ENCODE measurements at places on chromosomes 3 and 15.

DNA sequence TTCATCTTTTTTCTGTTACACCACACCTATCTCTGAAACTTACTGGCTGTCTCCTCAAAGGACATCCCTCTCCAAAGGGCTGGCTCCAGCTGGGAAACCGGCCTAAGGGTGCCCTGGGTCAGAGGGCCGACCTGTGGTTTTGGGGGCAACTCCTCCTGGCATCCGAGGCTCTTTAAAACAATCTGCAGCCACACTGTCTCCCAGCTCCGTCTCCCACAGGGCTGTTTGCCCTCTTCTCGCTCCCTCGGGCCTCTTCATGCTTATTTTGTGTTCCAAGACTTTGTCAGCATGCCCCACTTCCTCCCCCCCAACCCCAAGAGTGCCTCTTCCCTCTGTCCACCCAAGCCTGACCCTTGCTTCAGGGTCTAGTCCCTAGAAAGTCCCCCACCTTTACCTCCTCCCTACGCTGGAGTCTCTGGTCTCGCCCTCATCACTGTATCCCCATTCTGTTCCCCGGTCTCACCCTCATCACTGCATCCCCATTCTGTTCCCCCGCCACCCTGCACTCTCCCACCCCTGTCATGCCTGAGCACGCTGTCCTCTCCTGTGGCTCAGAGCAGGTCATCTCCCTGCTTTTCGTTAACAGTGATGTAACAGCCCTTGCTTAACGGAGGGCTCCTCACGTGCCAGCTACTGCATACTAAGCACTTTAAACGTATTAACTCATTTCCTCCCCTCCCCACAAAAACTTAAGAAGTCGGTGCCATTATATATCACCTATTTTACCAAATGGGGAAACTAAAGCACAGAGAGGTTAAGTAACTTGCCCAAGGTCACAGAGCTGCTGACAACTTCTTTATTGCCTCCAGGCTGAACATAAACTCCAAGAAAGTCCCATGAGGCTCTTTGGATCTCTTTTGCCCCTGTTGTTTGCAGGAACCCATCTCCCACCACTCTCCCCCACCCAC, 1.1 kb upstream of the CSK start:
- no peak for DNase-seq

- no peak for DNase-seq
Observed at GRCh38 chr3:149843502-149843901, 30.5 kb downstream of the RNF13 start.

GRCh38 chr3:86047161-86047560, 943.8 kb downstream of the VGLL3 start:
- DNase-seq = no peak

DNA sequence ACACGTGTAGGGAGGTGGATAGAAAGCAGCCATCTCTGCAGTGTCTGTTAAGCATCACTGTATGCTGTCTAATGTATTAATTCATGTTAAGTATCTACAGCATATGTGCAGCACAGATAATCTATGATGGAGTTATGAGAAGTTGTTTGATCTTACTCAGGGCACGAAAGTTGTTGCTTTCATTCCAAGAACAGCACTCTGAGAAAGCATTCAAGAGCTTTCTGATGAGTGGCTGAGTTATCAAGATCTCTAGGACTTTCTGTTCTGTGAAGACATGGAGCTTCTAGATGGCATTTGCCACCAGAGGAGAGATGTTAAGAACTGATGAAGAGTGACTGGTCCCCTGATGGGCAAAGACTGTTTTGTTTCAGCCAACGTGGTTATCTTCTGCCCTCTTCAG, 22.6 kb upstream of the TPRG1 start:
- DNase-seq = no peak

- no peak for DNase-seq
Observed at GRCh38 chr3:13235079-13235478, 161.8 kb upstream of the IQSEC1 start.

DNA sequence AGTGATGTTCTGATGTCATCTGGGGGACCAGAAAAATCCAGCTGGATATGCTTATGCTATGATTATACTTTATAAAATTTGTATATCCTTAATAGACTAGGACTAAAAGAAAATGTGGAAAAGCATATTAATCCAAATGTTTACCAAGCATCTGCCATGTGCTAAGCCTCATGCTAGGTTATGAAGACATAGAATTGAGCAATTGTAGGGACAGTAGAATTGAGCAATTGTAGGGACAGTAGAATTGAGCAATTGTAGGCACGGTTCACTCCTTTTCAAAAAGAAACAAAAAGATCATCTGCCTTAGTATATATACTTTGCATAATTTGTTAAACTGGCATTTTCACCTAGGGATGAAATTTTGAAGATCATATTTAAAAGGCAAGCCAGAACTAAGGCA, 18.3 kb downstream of the ABHD5 start:
- no peak for DNase-seq

- DNase-seq = peak; percentile 22
Observed at GRCh38 chr15:101486696-101487459, 2.6 kb downstream of the PCSK6 start.

- no peak for DNase-seq
Observed at GRCh38 chr3:170330366-170330765, 27.1 kb upstream of the SKIL start.

- DNase-seq = no peak
Observed at GRCh38 chr3:164459521-164460151, 618.7 kb downstream of the SI start.

- DNase-seq = no peak
Observed at GRCh38 chr3:74390121-74390877, 224.2 kb downstream of the CNTN3 start.
